ENCODE measurements at places on chromosomes 13 and 19.

DNA sequence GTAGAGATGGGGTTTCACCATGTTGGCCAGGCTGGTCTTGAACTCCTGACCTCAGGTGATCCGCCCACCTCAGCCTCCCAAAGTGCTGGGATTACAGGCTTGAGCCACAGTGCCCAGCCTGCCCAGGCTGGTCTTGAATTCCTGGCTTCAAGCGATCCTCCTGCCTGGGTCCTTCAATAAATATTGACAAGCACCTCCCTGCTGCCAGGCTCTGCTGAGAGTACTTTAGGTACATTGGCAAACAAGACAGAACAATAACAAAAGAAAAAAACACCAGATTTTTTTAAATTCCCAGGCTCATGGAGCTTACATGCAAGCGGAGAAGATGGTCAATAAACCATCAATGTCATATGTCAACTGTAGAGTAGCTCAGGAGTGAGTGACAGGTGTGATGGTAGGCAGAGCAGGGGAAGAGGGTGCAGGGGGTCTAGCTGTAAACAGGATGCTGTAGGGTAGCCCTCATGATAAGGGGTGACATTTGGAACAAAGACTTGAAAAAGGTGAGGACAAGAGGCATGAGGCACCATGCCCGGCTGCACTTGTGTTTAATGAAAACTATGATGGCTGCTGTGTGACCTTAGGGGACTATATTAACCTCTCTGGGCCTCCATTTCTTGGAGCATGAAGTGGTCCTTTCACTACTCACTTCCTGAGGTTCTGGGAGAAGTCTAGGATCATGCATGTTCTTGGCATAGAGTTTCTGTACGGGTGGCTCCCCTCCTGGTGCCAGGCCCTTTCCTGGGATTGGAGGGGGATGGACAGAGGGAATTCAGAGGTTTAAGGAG is 19.6 kb downstream of the SULT2B1 start:
- DNase-seq = no peak

DNA sequence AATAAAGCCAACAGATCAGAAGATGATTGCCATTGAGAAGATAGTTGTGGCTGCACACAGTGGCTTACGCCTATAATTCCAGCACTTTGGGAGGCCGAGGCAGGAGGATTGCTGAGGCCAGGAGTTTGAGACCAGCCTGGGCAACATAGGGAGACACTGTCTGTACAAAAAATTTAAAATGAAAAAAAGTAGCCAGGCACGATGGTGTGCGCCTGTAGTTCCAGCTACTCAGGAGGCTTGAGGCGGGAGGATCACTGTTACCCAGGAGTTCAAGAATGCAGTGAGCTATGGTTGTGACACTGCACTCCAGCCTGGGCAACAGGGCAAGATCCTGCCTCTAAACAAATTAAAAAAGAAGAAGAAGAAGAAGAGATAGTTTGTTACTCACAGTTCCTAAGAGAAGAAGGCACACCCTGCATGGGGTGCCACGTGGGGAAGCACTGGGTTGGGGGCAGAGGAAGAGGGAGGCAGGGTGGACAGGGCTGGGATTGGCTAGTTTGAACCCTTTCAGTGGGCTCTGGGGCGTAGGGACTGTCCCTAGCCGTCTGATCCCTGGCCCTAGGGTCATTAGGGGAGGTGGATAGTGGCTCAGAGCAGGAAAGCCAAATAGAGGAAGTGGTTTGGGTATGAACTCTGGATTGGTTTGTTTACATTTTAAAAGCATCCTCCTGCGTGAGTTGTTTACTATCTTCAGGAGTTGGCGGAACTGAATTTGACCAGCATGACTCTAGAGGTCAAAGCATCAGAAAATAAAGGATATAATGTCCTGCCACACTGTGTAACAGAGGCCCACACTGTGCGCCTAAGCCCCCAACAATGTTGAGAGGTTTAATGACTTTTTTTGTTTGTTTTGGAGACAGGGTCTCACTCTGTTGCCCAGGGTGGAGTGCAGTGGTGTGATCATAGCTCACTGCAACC is 60.5 kb upstream of the MEDAG start:
- no peak for DNase-seq

- no peak for DNase-seq
These were observed 24.6 kb downstream of the CLEC4M start for GRCh38 chr19:7787602-7788177.

- no peak for DNase-seq
These were observed 7.7 kb downstream of the ZNF253 start for GRCh38 chr19:19873381-19873780.

- no peak for DNase-seq
These were observed 84.5 kb downstream of the DCLK1 start for GRCh38 chr13:36046672-36047071.

DNA sequence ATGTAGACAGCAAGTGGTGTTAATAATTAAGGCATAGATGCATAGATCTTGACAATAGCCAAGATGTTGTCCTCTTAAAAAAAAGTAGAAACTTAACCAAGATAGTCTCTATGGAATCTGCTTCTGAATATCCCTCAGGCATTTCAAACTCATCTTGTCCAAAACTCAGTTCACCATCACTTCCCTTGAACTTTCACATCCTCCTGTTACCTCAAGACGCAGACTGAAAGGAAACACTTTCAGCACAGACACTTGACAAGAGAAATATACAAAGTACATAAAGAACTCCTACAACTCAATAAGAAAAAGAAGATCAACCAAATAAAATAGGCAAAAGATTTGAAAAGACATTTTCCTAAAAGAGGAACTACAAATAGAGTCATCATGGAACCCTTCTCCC is 451.1 kb downstream of the FOXO1 start:
- DNase-seq = no peak

GRCh38 chr13:100511466-100511865 is 77.1 kb downstream of the GGACT start:
- DNase-seq = no peak

DNA sequence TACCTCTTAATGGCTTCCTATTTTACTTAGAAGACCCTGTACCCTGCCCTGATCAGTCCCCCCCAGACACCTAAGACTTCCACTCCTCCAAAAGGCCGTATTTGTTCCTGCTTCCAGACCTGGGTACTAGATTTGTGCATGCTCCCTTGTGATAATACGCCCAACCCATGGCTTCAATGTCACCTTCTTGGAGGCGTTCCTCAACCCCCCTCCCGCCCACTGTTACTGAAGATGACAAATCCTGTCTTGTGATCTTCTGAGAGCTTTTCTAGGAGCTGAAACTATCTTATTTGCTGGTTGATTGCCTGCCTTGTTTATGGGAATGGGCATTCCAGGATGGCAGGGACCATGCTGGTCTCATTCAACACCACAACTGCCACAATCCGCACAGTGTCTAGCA is 9.4 kb downstream of the SLC25A23 start:
- no peak for DNase-seq

GRCh38 chr13:66886264-66886663 is 343.9 kb downstream of the PCDH9 start:
- no peak for DNase-seq

DNA sequence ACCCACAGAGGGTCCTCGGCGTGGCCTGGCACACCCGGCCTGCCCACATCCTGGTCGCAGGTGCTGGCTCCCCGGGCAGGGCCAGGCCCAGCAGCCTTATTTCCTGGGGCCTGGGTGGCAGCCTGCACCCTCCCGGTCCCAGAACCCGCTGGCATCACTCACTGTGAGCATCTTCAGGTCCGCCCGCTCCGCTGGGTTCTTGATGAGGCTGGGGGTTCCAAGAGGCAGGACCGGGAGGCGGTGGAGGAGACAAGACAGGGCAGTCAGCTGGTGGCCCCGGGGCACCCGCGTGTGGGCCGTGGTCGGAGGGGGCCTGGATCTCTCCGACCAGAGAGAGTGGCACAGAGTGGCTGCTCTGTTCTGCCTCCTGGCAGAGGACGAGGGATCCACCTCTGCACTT is 27.6 kb upstream of the ZBTB7A start:
- DNase-seq = no peak

GRCh38 chr19:38769635-38770211 is 3.6 kb downstream of the LGALS7 start:
- no peak for DNase-seq

GRCh38 chr13:110363010-110363409 is 55.9 kb downstream of the COL4A2 start:
- no peak for DNase-seq

DNA sequence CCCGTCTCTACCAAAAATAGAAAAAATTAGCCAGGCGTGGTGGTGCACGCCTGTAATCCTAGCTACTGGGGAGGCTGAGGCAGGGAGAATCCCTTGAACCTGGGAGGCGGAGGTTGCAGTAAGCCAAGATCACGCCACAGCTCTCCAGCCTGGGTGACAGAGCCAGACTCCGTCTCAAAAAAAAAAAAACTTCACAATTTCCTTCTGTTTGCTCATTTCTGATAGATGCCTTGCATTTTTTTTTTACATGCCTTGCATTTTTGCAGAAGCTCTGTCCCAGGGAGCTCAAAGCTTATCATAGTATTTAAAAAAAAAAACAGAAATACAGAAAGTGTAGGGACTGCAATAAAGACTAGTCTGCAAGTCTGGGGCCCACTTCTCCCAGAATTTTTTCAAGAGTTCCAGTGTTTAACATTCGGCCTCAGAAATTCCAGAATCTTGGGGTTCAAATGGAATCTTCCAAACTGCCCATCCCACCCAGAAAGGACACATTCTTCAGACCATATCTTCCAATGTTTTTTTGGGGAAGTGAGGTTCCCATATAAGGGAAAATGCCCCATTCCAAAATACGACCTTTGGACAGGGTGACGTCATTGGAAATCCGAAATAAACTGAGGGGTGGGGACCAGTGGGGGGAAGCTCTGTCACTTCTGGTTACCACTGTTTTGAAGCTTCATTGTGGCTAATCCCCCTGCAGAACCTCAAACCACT is 17.2 kb upstream of the RAB8A start:
- DNase-seq = no peak

GRCh38 chr13:95226932-95227695 is 74.1 kb downstream of the ABCC4 start:
- DNase-seq = no peak

DNA sequence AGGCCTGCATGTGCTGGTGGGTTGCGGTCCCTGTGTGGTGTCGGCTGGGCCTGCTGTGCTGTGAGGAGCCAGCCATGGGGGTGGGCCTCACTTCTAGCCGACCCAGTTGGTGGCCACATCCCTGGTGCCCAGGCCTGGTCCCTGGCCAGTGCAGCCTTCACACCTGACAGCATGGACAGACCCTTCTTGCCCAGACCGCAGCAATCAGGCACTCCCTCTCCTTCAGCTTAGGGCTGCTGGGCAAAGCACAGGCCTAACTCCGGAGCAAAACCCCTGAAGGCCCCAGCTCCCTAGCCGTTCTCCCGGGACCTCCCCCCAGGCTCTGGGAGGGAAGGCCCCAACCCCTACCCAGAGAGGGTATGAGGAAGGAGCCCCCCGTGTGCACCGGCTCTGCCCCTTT is 6.6 kb upstream of the MCF2L start:
- no peak for DNase-seq

DNA sequence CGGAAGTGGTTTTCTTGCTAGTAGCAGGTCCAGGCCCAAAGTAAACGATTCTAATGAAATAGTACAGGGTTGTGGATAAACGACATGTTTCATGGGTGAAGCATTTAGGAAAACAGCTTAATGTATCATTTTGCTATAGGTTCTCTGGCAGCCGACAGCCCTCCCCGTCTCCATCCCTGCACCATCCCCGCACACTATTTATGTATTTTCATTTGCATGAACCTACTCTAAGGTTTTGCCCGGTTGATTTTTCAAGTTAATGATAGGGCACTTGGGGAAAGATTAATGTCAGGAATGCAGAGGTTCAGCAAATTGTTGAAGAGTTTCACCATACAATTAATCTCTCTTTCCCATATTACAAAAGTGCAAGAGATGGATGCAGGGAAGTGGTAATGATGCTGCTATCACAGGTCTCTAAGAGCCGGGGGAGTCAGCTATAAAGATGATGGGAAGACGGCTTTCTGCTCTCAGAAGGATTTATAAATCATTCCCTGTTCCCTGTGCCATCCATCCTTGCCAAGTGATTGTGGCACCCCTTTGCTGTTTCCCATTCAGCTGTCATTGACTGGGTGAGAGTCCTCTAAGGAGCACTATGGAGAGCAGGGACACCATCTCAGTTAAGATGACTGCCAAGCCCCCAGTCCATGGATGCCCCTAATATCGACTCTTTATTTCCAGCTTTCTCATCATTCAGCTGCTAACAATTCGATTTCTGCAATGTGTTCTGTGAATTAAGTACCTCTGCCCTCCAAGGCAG is 186.3 kb downstream of the IRS2 start:
- DNase-seq = no peak

- DNase-seq = no peak
These were observed 40.0 kb downstream of the C13orf46 start for GRCh38 chr13:113933901-113934300.

DNA sequence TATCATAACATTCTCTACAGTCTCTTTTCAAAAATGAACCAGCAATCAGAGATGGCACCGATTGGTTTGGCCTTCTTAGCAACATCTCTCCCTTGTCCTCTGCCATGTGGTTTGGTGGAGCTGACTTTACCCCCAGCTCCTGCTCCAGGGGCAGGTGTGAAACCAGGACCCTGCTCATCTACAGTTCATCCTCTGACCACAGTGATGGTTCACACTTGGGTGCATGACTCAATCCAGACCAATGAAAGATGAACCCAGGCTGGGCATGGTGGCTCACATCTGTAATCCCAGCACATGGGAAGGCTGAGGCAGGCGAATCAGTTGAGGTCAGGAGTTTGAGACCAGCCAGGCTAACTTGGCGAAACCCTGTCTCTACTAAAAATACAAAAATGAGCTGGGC is 33.6 kb upstream of the FFAR2 start:
- no peak for DNase-seq

- no peak for DNase-seq
These were observed 29.2 kb downstream of the ZNF701 start for GRCh38 chr19:52599241-52599640.

DNA sequence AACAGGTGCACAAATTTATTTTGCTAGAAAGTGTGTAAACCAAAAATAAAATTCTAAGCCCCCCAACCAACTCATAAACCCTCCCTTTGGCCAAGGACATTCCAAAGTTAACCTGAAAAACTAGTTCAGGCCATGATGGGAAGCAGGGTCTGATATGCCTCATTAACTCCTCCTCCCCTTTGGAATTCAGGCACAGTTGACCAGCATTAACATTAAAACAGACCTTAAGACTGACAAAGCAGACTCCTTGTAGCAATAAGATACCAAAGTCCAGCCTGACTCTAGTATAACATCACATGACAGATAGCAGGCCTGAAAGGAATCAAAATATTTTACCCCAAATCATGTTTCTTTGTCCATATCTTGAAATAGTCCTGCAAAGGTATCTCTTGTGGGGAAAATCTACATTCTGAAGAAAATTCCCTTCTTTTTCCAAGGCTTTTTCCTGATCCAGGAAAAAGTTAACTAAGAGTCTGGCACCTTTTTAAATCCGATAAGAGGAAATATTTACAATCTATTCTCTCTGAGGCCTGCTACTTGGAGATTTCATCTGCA is 19.7 kb downstream of the NEK5 start:
- no peak for DNase-seq

- DNase-seq = no peak
These were observed 836.9 kb upstream of the PCDH9 start for GRCh38 chr13:68066879-68067513.

- no peak for DNase-seq
These were observed 11.3 kb downstream of the IQCN start for GRCh38 chr19:18262917-18263316.

All from NCI-H1930 (cell line).